ENCODE measurements at places on chromosomes 11 and 22.

DNA sequence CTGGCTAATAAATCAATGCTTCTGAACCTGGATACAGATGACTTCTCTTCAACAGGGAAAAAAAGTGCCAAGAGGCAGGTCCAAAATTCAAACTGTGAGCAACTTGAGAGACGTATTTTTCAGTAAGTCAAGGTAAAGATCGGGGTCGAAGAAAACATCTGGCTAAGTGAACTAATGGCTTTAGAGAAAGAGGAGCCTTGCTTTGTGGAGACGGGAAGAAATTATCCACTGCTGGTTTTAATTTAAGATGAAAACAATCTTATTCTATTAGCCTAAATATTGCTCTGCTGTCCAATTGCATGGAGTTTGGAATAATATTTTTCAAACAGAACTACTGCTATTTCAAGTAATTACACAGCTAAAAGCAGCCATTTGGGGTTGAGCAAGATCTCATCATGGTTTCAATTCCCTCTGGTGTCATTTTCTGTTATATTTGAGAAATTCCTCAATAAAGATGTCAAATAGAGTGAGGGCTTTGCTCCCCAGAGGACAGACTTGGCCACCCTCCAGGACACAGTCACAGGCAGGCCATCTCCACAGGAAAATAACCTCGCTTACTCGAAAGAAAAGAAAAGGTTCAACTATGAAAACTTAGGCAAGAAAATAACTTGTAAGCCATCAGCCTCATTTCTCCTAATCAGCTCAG, 29.8 kb downstream of the SCUBE1 start:
- DNase-seq, result no peak

GRCh38 chr11:15737320-15737719, 619.0 kb downstream of the SOX6 start:
- no peak for DNase-seq

DNA sequence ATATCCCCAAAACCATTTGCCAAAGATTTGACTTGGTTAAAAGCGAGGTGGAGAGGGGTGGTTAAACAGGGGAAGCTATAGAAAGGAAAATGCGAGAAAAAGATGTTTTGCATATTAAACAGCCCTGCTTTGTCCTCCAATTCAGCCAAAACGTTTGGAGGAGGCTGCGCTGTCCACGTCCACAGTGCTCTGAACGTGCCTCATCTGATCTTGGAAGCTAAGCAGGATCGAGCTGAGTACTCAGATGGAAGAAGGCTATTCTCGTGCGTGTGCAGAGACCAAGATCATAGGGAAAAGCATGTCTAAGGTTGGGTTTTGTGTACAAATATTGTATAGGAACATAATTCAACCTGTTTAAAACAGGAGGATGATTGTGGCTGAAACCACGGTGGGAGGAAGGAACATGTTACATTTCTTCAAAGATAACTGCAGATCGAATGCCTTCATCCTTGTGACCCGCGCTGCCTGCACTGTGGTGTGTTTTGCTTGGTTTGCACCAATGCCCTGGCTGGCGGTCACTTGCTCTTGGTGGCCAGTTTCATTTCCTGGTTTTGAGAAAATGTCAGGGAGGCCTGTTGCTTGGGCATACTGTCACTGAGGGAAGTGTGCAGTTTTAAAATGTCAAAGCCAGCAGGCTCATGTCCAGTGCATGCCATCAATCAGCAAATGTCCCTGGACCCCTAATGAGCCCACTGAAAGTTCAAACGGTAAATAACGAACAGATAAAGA, 40.4 kb downstream of the FLI1 start:
- no peak for DNase-seq

DNA sequence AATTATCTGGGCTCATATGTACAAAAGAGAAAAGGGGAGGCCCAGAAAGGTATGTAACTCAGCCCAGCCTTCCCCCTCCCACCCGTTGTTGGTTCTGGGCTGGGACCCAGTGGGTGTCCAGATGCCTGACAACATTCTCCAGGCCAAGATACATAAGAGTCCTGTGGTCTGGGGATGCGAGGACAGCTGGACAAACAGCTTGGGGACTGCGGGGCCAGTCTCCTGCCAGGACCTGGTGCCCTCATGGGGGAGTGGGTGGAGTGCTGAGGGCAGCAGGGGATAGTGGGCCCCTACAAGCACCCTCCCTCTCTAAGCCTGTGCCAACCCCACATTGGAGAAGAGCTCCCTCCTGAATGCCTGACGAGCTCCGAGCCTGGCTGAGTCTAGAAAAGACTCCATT, 3.5 kb upstream of the SLC22A6 start:
- no peak for DNase-seq

- no peak for DNase-seq
These were observed 95.2 kb upstream of the BID start for GRCh38 chr22:17869285-17870096.

DNA sequence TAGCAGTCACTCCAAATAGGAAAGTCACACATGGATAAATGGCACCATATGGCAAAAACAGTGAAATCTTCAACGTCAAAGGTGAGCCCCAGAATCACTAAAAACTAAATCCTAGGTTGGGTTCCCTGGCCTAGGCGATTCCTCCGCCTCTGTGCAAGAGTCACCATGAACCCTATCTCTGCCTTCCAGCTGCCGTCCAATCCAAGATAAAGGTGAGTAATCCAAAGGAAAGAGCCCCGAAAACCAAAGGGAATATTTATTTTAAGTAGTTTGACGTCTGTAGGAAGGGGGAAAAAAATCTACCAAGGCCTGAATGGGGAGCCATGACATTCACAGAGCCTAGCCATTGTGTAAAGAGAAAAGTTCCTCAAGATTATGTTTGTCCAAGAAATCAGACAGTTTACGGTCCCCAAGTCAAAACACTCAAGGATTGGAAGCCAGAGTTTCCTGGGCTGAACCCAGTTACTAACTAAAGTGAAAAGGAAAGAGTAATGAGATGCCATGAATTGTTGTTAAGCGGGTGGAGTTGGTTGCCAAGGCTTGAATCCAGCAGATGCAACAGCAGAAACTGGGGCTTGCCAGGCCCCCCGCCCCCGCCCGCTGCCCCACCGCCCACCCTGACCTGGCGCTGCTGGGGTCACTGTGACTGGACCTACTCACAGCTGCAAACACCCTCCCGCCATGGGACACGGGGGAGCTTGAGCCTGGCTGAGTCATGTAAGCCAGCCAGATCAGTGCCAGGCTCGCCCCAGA, 39.7 kb upstream of the ETS1 start:
- DNase-seq, result no peak

GRCh38 chr11:113690619-113691569, 15.2 kb downstream of the TMPRSS5 start:
- no peak for DNase-seq
